ENCODE measurements at places on chromosomes 5 and 9. TPM values are rescaled to one million over a fixed set of nuclear protein-coding genes. Genes with fewer than 3 reads are reported as not detected.

The ANXA2R gene
- total RNA-seq: 1.2 TPM

The IFNB1 gene
- total RNA-seq: not detected

The RHOBTB3 gene
- 66.9 TPM for total RNA-seq

The CARTPT gene
- total RNA-seq: not detected

The IFNK gene
- total RNA-seq: not detected

- DNase-seq: no peak
Measured at GRCh38 chr5:122607818-122608217, 167.1 kb upstream of the SNX2 start.

- no peak for DNase-seq
Measured at GRCh38 chr9:133803745-133804144, 65.6 kb upstream of the SARDH start.

GRCh38 chr5:167261309-167262100 is 1029.9 kb upstream of the WWC1 start:
- DNase-seq: no peak
